ENCODE measurements at places on chromosomes 4 and X.

DNA sequence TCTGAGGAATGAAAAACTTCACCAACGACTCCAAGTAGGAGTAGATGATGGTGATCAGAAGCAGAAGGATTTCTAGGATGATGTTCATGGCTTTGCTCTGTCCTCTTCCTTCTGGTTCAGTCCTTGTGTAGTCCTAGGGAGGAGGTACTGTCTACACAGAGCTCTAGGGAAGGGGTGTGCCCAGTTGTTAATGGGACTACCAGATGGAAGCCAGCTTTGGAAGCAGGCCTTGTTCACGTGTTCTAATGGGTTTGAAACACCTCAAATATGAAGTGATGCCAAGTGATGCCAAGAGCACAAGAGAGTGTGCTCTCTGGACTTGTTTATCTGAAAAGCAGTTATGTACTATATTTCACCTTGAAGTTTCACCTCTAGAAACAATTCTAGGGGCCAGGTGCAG is at the start of gene HSD17B13:
TSS of gene HSD17B13 (minus strand) at position 129 of the 400 bp plus-strand sequence. CDS start at position 88, 41 bp downstream.
- DNase-seq: no peak

- no peak for DNase-seq
Measured at GRCh38 chrX:132491191-132491590, 2.4 kb upstream of the MBNL3 start.

GRCh38 chrX:106774981-106775380 is 27.5 kb upstream of the TBC1D8B start:
- no peak for DNase-seq

DNA sequence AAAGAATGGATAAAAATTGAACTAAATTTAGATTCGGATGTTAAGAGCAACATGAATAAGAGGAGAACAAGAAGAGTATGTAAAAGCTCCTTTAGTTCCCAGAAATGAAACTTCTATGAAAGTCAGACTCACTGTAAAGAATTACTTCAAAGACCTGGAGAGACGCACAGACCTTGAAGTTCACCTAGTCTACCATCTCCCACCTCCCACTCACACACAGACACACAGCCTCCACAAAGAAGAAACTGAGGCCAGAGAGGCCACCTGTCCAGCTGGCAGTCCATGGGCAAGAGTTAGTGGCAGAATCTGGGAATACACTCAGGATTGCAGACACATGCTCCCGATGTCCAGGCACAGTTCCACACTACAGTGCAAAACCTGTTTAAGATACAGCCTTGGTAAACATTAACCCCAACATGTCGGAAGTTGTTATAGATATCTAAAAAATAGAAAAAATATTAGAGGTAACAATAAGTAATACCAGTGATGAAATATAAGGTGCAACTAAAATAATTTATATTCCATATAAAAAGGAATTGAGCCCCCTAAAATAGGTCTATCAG is 288.8 kb downstream of the INPP4B start:
- no peak for DNase-seq

DNA sequence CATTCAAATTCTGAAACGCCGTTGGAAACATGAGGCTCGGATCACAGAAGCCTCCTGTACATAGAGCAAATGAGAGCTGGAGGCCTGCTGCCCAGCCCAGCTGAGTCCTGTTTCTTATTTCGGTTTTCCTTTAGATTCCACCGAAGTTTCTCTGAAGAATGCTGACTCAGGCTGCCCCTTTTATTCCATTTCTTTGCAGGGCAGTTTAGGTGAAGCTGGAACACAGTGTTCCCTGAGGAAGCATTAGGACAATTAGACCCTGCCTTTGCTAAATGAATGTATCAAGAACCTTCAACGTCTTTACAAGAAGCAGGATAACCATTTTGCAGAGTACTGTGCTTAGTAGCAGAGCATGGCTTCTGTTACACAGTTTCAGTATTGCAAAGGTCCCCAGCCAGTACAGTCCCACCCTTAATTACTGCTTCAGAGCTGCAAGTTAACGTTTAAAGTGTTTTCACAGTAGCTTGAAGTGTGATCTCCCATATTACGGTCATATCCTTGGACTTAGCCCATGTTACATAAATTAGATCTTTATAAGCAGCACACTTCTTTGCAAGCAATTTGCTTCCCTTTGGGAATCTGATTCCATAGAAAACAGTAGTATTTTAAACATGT is 117.0 kb downstream of the TBL1X start:
- no peak for DNase-seq

- DNase-seq: no peak
Measured at GRCh38 chr4:73734530-73735001, 5.8 kb upstream of the CXCL8 start.

- no peak for DNase-seq
Measured at GRCh38 chr4:22502895-22503814, 12.7 kb downstream of the ADGRA3 start.

- DNase-seq: no peak
Measured at GRCh38 chr4:41154010-41154813, 60.1 kb downstream of the APBB2 start.

DNA sequence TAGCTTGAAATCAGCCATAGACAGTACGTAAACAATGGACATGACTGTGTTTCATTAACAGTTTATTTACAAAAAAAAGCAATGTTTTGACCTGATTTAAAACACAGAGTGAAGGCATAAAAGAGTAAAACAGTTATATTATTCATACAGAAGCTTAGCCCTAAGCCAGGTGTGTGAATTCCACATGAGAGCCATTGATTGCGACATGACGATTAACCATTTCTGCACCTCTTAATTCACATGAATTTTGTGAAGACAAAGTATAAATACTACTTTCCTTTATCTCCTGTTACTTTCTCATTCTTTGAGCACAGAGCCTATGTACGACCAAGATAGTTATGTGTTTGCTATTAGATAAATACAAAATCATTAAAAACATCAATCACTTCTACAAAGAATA is 55.0 kb upstream of the MAGEB18 start:
- no peak for DNase-seq

DNA sequence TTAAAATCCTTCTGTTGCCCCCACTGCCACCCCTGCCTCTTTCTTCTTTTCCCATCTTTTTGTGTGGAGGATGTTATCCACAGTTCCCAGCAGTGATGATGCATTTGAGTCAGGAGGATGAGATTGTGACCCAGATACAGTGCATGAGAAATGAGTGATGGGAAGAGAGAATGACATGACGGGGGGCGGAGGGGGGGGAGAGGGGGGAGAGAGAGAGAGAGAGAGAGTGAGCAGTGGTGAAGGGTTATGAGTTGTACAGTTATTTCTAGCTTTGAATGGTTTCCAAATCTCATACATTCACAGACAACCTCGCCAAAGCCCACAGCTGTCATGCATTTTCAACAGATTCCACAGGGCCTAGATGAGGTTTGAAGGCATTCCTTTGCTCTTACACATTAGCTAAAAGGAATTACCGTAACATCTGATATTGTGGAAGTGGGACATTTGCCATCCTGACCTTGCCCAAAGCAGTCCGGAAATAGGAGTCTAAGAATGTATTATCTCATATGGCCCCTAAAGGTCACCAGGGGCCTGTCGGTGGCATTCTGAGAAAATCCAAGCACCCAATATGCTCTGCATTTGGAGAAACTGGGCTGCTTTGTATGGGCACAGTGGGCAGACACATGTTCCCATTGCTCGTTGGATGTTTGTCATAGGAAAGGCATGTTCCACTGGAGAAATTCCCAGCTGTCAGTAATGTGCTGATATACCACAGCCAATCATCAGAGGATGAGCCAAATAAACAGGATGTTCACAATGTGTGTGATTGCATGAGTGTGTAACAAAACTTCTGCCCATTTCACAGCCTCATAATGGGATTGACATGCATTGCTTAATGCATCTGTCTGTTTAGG is 435.8 kb downstream of the SPRY1 start:
- DNase-seq: no peak

GRCh38 chrX:11789809-11790208 is 31.8 kb downstream of the MSL3 start:
- DNase-seq: no peak

DNA sequence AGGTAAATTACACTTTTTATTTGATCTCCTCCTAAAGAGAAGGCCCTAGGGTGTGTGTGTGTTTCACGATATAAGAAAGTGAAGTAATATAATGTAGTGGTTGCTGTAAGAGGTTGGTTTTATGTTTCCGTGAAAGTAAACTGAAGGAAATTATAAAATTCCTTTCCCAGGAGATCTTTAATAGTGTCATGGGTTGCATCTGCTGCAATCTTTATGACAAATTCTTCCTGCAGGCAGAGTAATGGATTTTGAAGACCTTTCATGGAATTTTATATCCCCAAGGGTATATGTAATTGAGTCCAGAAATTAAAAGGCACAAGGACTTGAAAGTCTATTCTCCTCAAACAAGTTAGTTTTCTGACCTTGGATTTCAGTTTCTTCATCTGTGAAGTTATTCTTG is 538.6 kb downstream of the ANKRD50 start:
- DNase-seq: no peak

GRCh38 chr4:27350161-27350560 is 489.5 kb downstream of the STIM2 start:
- no peak for DNase-seq

DNA sequence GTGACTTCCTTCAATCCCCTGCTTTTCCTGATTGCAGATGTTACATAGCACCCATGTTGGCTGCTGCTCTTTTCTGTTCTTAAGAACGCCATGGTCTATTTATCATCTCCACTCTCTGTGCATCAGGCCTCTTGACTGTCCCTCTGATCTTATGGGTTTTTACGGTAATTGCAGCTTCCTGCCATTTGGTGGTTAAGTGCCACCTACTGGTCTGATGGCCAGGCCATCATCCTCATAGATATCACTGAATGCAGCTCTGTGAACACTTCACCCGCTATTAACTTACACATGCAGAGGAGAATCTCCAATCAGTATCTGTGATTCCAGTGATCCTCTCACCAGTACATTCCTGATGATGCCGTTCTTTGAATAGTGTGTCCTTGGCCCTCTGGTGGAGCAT is 382.4 kb downstream of the TRAM1L1 start:
- DNase-seq: no peak

DNA sequence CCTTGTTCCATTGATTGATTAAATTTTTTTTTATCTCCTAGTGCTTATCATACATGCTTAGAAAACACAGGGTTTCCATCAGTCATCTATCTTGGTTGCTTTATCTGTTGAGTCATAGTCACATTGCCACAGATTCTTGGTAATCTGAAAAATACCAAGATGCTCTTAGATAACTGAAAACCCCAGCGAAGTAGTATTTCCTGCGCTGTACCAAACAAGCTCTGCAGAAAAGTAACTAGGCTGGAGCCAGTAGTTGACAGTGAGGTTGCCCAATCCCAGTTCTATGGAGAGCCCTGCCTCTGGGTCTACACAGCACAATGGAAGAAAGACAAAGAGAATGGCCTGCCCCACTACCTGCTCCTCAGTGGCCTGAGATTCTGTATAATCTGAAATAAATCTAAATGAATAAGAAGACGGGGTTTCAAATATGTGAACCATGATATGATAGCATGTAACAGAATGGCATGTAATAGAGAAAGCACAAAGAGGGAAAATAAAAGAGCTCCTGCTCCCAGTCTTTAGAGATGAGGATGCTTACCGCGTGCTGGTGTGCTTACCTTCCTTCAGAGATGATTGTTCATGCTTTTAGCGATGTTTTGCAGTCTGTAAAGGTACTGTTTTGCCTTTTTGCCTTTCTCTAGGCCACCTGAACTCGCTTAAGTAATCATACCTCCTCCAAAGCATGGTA is 55.3 kb upstream of the RAPGEF2 start:
- no peak for DNase-seq

GRCh38 chr4:173091958-173092357 is 76.7 kb upstream of the GALNT7 start:
- DNase-seq: no peak

DNA sequence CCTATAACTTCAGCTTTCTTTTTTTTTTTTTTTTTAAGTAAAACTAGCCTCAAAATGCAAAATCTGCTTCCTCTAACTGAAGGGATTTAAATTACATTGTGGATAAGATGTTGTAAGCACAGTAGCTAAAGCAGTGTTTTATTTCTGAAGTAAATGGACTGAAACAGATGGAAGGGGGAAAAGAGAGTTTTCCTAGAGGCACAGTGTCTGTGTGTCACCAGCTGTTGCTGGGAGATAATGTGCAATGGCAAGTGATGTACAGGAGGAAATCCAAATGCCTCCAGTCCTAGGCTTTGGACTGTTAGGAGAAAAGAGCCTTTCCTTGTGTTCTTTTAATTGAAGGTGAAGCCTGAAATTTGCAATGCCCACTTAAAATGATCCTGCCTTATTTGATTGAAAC is 672.1 kb downstream of the GRXCR1 start:
- DNase-seq: no peak

GRCh38 chr4:122639181-122639580 is 18.3 kb upstream of the IL21 start:
- no peak for DNase-seq

DNA sequence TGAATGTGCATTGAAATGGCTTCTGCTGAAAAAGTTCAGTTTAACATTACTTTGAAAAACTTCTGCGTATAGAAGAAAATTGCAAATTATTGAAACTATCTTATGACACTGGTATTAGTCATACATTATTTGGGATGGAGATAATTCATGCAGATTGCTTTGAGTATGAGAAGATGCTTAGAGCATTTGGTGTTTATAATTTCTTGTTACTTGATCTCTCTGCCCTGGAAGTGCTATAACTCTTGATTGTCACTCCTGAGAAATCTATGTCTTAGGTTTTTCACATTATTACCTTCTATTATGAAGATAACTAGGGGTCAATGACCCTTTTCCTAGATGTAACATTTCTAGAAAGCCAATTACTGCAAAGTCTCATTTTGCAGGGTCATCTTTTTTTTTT is 36.4 kb downstream of the TMEM131L start:
- DNase-seq: no peak

DNA sequence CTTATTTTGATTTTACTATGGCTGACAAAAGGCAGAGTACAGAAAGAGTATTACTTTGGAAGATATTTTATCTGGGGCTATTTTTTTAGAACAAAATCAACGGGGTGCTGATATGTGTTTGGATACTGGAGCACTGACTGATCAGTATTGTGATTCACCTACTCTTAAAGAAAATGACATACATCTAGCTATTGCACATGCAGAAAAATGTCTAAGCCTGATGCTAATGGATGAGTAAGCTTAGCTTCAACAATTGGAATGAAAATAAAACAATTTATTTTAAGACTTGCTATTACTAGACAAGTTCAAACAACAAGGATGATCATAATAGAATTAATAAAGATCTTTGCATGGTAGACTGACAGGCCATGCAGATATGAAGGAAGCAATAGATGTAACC is 262.0 kb downstream of the PPP1R2C start:
- DNase-seq: no peak

GRCh38 chrX:42460706-42461105 is 317.3 kb downstream of the PPP1R2C start:
- no peak for DNase-seq

GRCh38 chrX:17859609-17860178 is 1.4 kb downstream of the RAI2 start:
- no peak for DNase-seq

DNA sequence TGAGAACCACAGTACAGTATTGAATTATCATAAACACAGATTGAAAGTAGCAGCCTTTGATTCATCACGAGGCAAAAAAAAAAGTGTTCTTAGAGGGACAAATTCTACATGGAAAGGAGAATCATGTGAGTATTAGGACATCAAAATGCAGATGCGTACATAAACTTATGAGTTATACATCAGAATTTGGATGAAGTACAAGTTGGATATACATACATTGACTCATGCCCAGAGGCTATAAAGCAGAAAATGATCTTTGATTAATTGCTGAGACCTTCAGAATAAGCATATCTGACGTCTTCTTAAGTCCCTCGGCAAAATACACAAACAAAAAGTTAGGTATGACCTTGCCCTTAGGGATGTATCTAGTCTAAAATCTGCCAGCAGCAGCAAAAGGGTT is 206.4 kb downstream of the LDB2 start:
- DNase-seq: no peak
